ENCODE measurements at places on chromosomes 16 and 17.

DNA sequence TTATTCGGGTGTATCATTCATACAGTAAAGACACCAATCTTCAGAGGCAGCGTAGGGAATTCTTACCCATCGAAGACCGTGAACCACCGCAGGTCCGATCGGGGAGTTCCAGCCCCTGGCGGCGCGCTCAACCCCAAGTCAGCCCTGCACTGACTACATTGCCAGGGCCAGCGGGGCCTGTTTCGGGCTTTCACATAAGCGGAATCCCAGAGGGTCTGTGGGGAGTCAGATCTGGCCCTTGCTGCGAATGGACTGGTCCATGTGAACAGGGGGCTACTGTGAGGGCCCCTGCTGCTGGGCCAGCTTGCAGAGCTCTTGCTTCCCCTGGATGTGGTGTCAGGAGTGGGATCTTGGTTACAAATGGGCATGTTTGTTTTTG is 7.6 kb downstream of the PDE6G start:
- no peak for DNase-seq

DNA sequence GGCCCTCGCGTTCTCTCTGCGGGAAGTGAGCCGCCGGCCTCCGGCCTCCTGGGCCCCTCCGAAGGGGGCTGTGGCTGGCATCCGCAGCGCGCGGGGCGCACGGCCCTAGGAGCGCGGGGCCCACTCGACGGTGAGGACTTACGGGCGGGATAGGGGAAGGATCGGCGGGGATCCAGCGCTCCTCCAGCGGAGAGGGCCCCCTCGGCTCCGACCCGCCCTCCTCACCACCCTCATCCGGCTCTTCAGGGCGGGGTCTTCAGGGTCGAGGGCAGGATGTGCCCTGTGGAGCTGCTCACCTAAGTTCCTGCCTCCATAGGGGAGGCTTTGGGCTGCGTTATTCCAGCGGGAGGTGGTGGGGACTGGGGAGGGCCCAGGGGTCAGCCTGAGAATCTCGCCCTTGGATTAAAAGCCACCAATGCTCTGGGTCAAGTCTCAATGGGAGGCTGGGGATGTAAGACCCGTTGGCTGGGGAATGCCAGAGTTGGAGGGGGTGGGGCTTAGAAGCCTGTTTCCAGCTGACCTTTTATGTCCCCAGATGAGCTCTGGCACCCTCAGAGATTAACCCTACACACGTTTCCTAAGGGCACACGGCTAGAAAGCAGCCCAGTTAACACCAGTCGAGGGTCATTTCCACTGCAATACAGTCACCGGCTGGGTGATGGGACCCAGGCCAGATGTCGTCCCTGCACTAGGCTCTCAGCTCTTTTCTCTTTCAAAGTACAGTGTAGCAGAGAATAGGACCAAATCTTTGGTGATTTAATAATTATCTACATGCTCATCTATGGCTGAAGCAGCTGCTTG is 13.4 kb downstream of the TBX2 start:
- no peak for DNase-seq

- no peak for DNase-seq
These were observed 27.7 kb downstream of the USP7 start for GRCh38 chr16:8935989-8936388.

DNA sequence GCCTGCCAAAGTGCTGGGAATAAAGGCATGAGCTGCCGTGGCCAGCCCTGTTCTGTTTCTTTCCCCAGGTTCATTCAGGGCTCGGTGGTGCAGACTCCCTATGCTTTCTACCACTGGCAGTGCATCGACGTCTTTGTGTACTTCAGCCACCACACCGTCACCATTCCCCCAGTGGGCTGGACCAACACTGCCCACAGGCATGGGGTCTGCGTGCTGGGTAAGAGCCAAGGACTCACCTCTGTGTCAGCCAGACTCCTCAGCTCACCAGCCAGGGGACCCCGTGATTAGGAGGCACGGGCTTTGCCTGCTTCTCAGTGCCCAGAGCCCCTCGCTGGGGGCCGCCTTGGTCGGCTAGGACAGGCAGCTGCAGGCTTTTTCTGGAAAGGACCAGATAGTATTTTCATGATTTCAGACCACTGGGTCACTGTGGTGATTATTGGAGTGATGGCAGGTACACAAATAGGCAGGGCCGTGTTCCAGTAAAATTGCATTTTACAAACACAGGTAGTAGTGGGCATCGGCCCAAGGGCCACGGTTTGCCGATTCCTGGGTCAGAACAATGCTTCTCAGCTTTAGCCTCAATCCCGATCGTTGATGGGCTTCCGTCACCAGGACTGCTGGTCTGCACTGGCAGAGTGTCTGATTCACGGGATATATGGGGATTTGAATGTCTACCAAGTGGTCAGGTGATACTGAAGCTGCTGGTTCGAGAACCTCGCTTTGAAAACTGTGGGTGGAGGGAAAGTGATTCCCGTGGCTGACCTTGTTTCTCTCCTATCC is 5.0 kb downstream of the ENGASE start:
- no peak for DNase-seq

DNA sequence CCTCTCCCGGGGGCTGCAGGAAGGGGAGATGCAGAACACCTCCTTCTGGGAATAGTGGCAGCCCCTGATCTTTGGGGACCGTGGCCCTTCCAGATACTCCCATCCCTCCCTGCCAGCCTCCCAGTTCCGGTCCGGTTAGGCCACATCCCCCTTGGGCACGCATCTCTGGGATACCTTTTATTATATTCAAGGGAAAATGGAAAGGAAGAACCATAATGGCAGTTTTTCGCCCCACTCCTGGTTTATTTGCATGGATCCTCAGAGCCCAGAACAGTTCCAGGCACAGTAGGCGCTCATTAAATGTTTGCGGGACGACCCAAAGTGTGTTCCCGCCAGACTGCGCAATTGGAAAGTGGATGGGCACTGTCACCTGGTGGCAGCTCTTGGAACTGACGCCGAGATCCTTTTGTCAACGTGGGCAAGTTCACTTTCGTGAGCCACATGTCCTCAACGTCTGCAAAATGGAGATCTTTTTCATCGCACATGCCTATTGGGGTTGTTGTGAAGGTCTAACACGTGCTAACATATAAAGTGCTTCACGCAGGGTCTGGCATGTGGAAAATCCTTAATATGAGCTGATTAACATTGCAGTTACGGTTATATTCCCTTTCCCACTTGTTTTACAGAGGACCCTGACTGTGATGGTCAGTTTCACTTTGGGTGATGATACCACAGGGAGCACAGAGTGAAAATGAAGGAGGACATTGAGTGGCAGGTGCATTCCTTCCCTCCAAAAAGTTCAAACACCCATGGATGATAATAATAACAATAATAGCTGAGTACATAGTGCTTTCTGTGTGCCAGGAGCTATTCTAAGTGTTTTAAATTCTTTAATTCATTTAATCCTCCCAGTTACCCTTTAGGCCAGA is 1.7 kb upstream of the GPRC5B start:
- peak; percentile 83 for DNase-seq

GRCh38 chr17:68152161-68152571 is 95.7 kb upstream of the AMZ2 start:
- DNase-seq = no peak

DNA sequence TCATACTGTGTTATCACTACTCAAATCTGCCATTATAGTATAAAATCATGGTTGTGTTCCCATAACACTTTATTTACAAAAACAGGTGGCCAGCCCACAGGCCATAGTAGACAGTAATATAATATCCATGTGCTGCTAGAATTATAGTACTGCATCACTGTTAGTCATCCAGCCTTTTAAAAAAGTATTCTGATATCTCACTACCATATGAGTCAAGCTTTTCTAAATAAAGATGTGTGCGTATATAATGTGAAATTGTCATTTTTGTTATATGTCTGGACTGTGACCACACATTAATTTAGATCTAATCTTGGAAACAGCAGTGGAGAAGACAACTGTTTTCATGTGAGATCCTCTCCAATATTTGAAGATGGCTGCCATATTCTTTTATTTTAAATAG is 1049.1 kb upstream of the GOT2 start:
- no peak for DNase-seq

DNA sequence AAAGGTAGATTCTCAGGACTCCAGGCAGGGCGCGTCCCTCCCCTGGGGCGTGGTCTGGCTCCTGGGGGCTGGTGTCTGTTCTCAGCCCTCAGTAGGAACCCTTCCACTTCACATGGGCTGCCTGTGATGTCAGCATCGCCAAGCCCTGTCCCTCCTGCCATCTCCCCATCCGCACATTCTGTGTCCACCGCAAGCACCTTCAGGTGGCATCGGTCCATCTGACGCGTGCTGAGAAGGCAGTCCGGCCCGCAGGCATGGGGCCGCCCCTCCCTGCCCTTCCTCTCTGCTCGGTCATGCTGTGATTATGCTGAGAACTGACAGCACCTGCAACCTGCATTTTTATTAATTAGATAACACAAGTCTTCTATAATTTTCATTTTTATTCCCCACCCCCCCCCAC is 12.7 kb upstream of the DNAH17 start:
- DNase-seq = no peak

GRCh38 chr16:54873071-54873470 is 57.6 kb upstream of the IRX5 start:
- peak; percentile 13 for DNase-seq

GRCh38 chr17:48626245-48627117 is at the start of gene HOXB9:
Gene HOXB9 (minus strand): TSS chr17:48626358. CDS start chr17:48626269, 89 bp downstream.
- DNase-seq = peak; percentile 27

- no peak for DNase-seq
These were observed 13.2 kb downstream of the CD300LG start for GRCh38 chr17:43860077-43860725.

DNA sequence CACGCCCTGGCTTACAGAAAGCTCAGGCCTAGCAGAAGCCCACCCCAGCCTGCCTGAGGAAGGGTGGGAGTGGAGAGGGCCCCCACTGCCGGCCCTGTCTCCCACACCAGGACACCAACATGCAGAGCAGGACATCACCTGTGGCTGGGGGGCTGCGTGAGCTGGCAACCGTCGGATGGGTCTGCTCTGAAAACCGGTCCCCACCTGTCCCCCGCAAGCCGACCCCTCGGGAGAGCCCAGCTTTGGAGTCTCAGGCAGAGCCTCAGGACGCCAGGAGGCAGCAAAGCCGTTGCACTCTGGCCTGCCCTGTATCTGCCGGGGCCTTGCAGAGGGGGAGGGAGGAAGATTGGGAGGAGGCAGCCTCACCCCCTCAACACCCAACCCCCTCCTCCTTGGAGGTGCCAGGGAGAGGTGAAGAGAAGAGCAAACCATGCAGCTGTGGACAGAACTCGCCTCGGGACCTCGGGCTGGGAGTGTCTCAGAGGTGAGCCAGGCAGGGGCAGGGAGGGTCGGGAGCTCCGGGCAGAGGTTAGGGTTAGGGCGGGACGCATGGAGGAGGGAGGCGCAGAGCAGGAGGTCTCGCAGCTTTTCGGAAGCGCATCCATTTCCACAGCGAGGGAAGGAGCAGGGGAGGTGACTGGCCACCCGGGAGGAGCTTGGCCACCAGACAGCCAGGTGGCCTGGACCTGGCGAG is 30.4 kb upstream of the ZC3H18 start:
- DNase-seq = no peak

- no peak for DNase-seq
These were observed 6.8 kb downstream of the UNKL start for GRCh38 chr16:1407753-1408152.

DNA sequence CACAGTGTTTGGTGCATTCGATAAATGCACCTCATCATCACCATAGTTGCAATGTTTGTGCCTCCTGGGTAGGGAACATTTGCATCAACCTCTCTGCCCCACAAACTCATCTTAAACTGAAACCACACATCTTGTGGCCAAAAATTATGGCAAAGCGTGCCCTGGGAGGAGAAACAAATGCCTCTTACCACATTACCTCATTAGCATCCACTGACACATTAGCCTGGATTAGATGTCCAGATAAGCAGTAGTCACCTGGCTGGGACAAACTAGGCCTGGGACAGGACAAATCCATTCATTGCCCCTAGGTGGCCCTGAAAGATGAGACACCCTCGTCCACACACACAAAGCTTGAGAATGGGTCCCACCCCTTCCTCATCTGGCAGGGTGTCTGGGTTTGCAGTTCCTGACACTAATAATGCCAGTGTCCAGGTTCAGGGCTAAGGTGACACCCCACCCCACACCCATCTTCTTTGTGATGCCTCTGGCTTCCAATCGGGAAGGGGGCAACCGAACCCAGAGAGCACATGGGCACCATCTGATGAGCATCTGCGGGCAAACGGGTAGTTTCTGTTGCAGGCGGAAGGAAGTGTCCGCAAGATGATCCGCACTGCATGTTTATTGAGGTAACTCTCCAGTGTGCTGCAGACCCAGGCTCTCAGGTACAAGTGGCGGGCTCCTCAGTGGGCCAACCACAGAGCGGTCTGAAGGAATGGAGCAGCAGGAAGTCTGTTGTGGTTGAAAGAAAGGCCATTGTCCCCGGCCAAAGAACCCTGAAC is 8.6 kb downstream of the XYLT1 start:
- no peak for DNase-seq

- DNase-seq = peak; percentile 84
These were observed 11.9 kb upstream of the NSRP1 start for GRCh38 chr17:30104575-30105339.

- no peak for DNase-seq
These were observed 5.7 kb downstream of the KCNJ16 start for GRCh38 chr17:70080541-70081347.

- no peak for DNase-seq
These were observed 21.1 kb downstream of the KATNB1 start for GRCh38 chr16:57756424-57757325.

GRCh38 chr17:57499648-57500049 is 243.3 kb downstream of the MSI2 start:
- no peak for DNase-seq

- no peak for DNase-seq
These were observed 256.1 kb upstream of the SALL1 start for GRCh38 chr16:51407199-51407598.

GRCh38 chr16:80230328-80231120 is 310.3 kb upstream of the DYNLRB2 start:
- no peak for DNase-seq

DNA sequence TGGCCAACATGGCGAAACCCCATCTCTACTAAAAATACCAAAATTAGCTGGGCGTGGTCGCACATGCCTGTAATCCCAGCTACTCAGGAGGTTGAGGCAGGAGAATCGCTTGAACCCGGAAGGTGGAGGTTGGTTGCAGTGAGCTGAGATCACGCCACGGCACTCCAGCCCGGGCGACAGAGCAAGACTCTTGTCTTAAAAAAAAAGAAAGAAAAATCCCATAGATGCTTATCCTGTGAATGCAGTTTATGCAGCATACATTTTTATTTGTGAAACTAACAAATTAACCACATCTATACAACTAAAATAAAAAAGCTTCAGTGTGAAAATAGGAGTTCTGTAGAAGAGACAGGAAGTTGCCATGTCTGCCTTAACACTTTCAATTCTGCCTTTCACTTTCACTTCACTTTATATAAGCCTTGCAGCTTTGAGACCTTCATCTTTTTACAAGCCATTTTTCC is 7.1 kb downstream of the IGSF6 start:
- DNase-seq = no peak

GRCh38 chr16:54806378-54806777 is 124.3 kb upstream of the IRX5 start:
- no peak for DNase-seq

DNA sequence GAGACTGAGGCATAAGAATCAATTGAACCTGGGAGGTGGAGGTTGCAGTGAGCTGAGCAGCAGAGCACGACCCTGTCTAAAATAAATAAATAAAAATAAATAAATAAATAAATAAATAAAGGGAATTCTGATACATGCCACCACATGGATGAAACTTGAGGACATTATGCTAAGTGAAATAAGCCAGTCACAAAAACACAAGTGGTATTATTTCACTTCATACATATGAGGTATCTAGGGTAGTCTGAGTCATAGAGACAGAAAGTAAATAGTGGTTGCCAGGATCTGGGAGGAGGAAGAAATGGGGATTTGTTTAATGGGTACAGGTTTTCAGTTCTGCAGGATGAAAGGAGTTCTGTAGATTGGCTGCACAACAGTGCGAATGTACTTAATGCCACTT is 16.3 kb downstream of the PIPOX start:
- DNase-seq = no peak

GRCh38 chr17:63961355-63962212 is 11.1 kb downstream of the SCN4A start:
- peak; percentile 64 for DNase-seq

All from kidney capillary endothelial cell (primary cell).